ENCODE measurements at places on chromosomes 2 and 18. TPM values are rescaled to one million over a fixed set of nuclear protein-coding genes. Genes with fewer than 3 reads are reported as not detected.

The FBXO15 gene
- total RNA-seq: not detected

GRCh38 chr2:57965219-57965618 is 81.4 kb upstream of the VRK2 start:
- DNase-seq: no peak

- no peak for DNase-seq
These were observed 212.8 kb downstream of the STK39 start for GRCh38 chr2:168034616-168035015.

The EVX2 gene
- total RNA-seq: not detected

- DNase-seq: no peak
These were observed 117.0 kb downstream of the AP1S3 start for GRCh38 chr2:223720367-223720766.
